ENCODE measurements at places on chromosomes 11 and 22.

GRCh38 chr11:69515271-69516245 is 34.1 kb downstream of the LINC01488 start:
- ATAC-seq: peak; percentile 82

DNA sequence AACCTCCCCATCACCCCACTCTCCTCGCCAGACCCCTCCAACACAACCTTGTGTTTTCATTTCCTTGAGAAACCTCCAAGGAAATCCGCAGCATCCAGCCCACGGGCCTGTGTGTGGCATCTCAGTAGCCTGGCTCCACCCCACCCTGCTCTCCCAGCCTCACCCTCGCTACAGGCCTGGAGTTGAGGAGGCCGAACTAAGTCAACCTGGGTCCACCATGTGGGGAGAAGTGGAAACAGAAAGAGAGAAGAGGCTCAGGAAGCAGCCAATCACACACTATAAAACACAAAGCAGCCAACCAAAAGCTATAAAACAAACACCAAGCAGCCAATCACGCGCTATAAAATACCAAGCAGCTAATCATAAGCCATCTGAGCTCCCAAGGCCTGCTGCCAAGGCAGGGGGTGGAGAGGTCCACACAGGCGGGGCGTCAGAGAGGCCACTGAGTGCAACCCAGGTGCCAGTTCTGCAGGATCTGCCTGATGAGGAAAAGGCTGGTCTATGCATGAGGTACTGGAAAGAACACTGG is 72.0 kb downstream of the MICAL3 start:
- no peak for ATAC-seq

DNA sequence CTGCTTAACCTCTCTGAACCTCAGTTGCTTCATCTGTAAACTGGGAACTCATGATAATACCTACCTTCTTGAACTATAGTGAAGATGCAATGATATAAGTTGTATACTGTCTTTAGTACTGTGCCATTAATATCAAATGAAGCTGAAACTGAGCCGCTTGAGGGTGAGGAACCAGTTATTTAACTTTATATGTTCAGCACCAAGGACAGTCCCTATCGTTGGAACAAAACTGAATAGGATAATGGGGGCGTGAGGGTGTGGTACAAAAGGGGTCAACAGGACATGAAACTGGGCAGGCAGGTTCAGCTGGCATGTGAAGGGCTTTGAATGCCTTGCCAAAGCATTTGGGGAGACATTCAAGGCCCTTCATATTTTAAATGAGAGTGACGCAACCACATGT is 112.6 kb downstream of the C11orf91 start:
- no peak for ATAC-seq

- no peak for ATAC-seq
These were observed 184.7 kb downstream of the FAT3 start for GRCh38 chr11:92409355-92409754.

DNA sequence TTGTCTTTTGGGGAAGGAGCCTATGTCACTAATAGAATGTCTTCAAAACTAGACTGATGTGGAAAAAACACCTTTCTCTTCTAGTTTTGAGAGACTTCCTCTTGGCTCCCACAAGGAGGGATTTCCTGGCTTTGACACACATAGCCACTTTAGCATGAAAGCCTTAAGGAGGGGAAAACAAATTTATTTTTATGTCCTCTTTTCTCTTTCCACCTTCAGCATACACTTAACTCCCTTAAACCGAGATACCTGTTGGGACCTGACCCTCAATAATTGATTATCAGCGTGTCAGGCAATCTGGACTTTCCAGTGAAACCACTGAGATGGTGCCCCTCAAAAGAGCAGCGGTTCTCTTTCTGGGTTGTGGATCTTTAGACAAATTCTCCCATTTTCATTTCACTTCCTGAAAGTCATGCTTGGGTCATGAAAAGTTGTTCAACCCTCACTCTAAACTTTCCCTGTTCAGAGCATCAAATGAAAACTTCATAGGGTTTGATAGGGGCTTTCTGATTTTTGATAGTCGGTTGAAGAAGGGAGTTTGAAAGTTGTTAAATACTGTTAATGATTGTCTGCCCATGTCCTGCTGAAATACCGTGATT is 9.1 kb downstream of the EFCAB6 start:
- ATAC-seq: peak; percentile 59

GRCh38 chr11:69211920-69212797 is 56.4 kb downstream of the SMIM38 start:
- ATAC-seq: no peak

- no peak for ATAC-seq
These were observed 64.6 kb downstream of the CTTN start for GRCh38 chr11:70462818-70463477.

All from stimulated activated memory B cell treated with anti-CD40 and anti-IgM and Interleukin-4, amounts not matched to agents 10 μg/mL and 1 μg/mL and 100 μg/mL, for 72 hours (primary cell).